D341Med (cell line): ENCODE measurements at places on chromosomes 5 and 9.

- DNase-seq = no peak
Measured at GRCh38 chr5:79605560-79605959, 6.7 kb upstream of the TENT2 start.

GRCh38 chr5:76608833-76609232 is 14.4 kb downstream of the F2RL2 start:
- DNase-seq = no peak

DNA sequence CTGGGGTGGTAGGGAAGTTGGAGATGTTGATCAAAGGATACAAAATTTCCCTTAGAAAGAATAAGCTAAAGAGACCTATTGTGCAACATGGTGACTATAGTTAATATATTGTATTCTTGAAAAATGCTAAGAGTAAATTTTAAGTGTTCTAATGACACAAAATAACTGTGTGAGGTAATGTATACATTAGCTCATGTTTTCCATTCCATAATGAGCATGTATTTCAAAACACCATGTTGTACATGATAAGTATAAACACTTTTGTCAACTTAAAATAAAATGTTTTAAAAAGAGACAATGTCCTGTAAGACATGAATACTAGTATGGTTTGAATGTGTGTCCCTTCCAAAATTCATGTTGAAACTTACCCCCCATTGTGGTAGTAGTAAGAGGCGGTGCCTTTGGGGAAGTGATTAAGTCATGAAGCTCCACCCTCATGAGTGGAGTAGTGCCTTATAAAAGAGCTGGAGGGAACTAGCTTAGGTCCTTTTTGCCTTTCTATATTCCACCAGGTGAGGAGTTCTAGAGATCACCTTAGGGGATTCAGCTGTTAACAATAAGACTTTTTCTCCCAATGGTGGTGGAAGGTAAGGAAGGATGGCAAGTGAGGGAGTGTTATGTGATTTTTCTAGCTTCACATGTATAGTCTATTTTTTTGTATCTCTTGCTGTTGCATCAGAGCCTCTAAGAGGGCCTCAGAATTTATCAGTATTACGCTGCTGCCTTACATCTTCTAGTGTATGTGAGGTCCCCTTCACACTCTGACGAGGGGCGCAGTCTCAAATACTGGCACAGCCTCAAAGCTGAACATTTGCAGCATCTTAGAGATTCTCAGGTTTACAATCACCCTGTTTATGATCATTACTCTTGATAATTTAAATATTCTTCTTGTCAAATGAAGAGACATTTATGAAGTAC is 94.9 kb upstream of the NREP start:
- DNase-seq = no peak

GRCh38 chr5:142486581-142486980 is 161.8 kb upstream of the SPRY4 start:
- DNase-seq = no peak

DNA sequence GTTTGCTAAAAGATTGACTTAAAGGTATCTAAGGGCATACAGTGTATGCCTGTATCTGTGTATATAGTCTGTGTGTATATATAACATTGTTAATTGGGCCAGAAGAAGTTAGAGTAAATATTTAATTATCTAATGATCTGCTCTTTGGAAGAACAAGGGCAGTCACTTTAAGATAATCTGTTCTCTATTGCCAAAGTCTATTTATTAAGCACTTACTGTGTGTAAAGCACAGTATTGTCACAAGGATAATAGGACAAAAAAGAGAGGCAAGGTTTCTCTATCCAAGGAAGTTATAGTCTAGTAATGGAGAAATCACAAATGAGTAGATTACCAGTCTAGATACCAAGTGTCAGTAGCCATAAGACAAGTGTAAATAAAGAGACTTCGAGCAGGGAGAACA is 51.5 kb downstream of the SV2C start:
- DNase-seq = no peak
